ENCODE measurements at places on chromosomes 5 and 9. TPM values are rescaled to one million over a fixed set of nuclear protein-coding genes. Genes with fewer than 3 reads are reported as not detected.

The CORO2A gene
- polyA plus RNA-seq, result 2.7 TPM

The HTR1A gene
- polyA plus RNA-seq, result not detected

GRCh38 chr9:95003689-95004410 is 277.4 kb downstream of the AOPEP start:
- DNase-seq, result no peak

- DNase-seq, result peak; percentile 87
These were observed 290.0 kb downstream of the ACTL7B start for GRCh38 chr9:108565651-108566378.

- DNase-seq, result no peak
These were observed 19.5 kb upstream of the SNAPC3 start for GRCh38 chr9:15403155-15403554.

GRCh38 chr5:111261610-111262009 is 37.4 kb downstream of the CAMK4 start:
- DNase-seq, result no peak
